Fibroblast of pulmonary artery (primary cell): ENCODE measurements at places on chromosomes 7 and 10.

DNA sequence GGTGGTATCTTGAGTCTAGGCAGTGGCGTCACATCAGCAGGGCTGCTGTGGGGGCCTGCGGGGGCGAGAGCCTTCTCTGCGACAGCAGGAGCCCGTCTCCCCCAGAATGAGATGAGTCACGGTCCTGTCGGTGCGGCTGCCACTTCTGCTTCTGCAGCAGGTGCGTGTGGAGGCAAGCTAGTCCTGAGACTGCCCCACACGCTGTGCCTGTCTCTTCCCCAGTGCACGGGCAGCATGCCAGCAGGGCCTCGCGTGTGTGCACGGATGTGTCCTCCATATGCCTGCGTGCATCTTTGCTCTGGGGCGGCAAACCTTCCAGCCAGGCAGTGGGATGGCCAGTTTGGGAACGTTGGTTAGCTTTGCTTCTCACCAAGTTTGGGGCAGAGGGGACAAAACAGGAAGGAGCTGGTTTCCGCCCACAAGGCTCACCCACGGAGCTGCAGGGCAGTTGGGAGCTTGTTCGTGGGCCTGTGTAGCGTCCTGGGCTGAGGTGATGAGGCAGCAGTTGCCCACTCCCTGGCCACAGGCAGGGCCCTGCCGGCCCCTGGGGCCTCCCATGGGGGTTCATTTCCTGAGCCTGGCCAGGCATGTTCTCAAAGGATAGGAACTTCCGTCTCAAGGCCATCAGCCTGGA, 60.8 kb upstream of the PPIF start:
- DNase-seq: peak; percentile 37

GRCh38 chr7:107318523-107319160, 149.8 kb downstream of the HBP1 start:
- peak; percentile 1 for DNase-seq

GRCh38 chr7:66110856-66111255, 3.8 kb upstream of the CRCP start:
- DNase-seq: peak; percentile 82

DNA sequence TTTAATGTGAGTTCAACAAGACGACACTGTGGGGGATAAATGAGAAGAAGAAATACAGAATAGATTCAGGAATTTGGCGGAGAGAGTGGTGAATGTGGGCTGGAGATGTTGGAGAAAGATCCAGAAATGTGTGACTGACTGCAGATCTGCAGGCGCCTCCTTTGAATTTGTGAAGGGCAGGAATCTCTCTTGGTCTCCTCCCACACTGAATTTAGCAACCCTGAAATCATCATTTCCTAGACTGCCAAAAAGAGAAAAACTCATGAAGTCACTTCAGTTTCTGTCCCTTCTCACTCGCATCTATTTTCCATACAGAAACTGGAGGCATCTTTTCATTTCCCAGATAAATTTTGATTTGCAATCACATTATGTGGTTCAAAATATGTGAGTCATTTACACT, 128.7 kb downstream of the GNAI1 start:
- DNase-seq: peak; percentile 62

- peak; percentile 56 for DNase-seq
Measured at GRCh38 chr10:3803295-3803926, 18.4 kb upstream of the KLF6 start.

DNA sequence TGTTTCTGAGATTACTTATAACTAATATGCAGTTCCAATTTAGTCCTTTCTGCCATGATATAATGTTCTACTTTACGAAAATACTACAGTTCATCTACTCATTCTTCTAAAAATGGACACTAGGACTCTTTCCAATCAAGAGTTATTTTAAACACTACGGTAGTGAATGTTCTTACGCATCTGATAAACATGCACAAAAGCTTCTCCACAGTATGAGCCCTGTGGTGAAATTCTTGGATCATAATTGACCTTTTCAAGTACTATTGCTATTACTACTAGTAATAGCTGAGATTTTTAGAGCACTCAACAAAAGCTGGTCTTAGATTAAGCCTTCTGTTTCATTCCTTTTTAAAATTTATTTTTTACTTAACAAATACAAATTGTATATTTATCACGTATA, 106.4 kb downstream of the CH25H start:
- DNase-seq: peak; percentile 50

DNA sequence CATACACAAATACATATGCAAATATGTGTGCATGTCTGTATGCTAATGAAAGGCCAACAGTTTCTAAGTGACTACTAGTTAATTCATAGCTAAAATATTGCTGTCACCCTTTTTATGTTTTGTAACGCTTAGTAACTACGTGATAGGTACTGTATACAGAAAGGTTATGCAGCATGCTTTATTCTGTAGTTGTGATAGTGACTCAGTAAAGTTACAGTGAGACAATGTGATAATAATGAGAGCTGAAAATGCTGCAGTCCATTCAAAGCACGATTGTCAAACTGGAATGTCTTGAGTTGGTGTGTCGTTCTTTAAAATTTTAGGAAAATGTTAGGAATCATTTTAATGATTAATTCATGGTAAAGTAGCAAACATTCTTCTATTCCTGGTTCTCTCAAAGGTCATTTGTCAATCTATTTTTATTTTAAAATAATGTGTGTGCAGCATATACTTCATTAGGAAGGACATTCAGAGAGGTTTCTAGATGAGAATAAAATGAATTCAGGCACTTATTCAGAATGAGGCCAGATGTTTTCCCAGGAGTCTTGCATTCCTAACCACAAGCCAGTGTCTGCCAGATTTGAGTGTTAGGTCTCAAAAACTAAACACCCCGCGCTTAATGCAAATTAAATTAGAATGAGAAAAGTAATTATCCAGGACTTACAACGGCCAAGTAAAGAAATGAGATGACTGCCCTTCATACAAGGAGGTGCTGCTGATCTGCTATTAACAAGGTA, 408.8 kb upstream of the FZD8 start:
- no peak for DNase-seq

GRCh38 chr10:67789769-67790168, 48.2 kb downstream of the DNAJC12 start:
- no peak for DNase-seq

DNA sequence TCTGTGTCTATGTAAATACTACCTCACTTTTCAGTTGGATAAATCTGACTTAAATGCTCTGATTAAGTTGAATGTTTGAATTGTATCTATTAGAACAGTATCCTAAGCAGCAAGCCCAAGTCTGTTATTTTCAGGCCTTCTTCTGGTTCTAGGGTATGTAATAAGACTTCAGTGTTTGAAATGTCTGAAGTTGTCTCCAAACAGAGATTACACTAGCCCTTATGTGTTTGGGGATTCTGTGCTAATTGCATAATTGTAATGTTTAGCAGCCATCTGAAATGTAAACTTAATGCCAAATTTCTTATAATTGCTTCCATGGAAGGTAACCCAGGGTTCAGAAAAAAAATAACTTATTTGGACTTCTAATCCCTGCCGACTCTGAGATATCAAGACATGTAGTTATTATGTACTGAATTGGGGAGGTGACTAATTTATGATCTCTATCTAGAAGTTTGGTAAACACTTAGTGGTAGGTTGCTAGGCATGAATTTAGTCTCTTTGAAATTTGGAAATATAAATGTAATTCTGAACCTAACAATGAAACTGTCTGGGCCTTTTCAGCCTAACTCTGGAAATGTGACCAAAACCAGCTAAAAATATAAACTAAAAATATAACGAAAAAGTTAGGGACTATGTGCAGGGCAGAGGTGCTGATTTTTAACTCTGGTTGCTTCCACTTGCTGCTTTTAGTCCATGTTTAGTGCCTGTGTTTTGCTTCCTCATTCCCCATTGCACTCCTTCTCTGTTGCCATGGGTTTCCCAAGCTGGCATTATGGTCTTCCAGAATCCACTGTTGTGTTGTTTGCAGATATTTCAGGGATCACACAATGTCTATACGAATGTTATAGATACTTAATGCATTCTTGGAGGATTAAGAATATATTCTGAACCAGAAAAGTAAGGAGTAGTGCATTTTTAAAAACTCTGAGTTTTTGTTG, 54.8 kb downstream of the MCU start:
- DNase-seq: peak; percentile 14

DNA sequence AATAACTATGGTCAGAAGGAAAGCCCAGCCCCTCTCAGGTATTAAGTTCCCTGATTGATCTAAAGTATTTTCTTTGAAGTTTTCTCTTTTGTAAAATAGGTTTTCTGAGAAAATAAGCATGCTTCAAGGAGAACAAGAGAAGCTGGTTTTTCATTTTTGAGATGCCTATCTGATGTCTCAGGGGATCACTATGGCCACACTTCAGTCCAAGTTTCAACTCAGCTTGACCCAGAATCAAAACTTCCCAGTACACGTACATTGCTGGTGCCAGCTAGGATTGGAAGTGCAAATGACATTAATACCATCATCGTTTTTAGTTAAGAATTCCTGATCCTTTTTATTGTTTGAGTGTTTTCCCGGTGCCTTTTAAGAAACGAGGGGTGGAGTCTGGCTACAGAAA, 7.2 kb downstream of the ITIH5 start:
- no peak for DNase-seq

GRCh38 chr10:66881814-66882213, 44.0 kb upstream of the LRRTM3 start:
- no peak for DNase-seq

- peak; percentile 52 for DNase-seq
Measured at GRCh38 chr7:98266840-98267239, 14.6 kb upstream of the BRI3 start.

DNA sequence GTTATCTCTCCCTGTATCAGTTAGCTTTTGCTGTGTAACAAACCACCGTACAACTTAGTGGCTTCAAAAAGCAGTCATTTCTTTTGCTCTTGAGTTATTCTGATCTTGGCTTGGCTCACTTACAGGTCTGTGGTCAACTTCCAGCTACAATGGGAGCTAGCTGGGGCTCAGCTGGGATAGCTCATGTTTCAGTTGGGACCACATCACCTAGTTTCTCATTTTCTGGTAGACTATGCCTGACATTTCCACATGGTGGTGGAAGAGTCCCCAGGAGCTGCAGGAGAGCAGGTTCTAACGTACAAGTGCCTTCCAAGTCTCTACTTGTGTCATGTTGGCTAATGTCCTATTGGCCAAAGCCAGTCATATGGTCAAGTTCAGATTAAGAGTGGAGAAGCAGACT, 25.8 kb upstream of the PIP4K2A start:
- DNase-seq: peak; percentile 14

GRCh38 chr7:68573271-68574005, 1024.8 kb upstream of the AUTS2 start:
- DNase-seq: no peak

DNA sequence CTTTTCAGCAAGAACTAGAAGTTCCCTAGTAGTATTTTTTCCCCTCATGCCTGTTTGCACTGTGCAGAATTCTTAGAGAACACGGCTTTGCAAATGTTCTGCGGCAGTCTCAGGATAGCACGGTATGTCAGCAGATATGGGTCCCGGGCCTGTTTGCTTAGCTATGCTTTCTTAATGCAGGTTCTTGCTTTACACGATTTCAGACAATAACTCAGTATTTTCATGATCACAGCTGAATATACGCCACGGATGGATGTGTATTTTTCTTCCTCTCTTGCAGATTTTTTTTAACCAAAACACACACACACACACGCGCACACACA, 137.3 kb downstream of the HECW1 start:
- DNase-seq: no peak

DNA sequence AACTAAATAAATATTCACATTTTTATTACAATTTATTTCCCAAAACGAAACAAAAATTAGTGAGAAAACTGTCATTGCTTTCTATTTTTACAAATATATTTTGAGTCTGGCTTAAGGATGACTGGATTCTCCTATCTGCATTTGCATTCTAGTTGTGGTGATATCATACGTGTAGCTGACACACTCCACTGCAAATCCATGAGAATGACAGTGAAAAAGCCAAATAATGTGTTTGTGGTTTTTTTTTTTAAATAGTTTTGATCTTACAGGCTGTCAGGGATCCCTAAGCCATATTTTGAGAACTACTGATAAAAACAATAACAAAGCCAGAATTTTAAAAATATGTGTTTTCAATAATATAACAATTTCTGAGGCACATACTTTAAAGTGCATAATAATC, 5.8 kb upstream of the STAMBPL1 start:
- no peak for DNase-seq

DNA sequence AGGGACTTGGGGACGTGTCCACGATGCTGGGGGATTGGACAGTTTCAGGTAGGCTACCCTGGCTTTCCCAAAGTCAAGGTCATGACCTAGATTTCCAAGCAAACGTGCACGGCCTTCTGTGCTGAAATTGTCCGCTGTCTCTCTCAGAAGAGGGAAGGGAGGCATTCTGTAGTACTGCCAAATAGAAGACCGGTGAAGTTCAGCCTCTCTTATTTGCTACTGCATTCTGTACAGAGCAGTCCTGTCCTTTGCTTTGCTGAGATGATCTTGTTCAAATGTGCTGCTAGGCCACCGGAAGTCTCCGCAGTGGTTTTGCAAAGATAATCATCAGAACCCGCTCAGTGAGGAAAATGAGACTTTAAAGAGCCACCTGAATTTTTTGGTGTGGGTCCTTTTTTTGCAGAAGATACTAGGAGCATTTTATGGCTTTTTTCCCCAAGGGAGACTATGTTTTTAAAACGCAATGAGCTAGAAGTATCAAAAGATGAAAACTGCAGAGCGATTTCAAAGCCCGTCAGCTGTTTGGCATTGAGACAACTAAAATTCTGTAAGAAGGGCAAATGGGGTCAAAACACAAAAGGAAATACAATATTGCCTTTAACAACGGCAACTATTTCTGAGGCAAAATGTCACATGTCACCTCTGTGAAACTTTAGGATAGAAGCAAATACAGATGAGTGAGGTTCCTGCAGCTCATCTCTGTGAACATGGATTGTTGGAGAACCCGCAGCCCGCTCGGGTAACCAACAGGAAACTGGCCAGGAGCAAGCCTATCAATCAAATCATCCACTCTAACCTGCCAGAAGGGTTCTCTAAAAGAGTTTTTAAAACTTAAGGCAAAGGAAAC, 1.3 kb upstream of the NMT2 start:
- no peak for DNase-seq

GRCh38 chr10:109928475-109928891, 5.2 kb upstream of the XPNPEP1 start:
- DNase-seq: no peak

- DNase-seq: peak; percentile 16
Measured at GRCh38 chr7:2060701-2061100, 172.0 kb downstream of the MAD1L1 start.

DNA sequence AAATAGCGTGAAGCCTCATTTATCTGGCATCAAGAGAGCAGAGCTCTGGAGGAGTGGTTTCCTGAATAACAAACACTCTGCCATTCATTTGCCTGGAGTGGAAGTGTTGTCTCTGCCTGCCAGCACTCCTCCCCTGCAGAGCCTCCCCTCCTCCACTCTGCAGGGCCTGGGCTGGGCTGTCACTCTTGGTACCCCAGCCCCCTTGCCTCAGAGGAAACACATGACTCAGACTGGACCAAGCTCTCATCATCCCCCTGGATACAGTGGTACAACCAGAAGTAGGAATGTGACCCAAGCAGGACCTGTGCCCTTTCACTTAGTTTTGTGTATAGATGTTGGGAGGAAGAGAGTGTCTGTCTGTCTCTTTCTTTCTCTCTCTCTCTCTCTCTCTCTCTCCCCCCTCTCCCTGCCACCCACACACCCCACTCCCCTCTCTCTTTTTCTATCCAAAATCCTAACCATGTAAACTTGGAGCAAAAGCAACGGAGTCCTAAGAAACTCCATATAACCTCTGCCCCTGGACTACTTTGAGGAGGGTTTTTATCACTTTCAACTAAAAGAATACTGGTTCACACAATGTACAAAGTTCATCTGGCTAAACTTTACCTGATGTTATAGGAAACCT, 43.9 kb downstream of the DOCK4 start:
- DNase-seq: peak; percentile 92

GRCh38 chr7:105196473-105196872, 182.5 kb downstream of the KMT2E start:
- DNase-seq: no peak

GRCh38 chr7:24781106-24781505, 23.8 kb upstream of the GSDME start:
- DNase-seq: no peak

- DNase-seq: no peak
Measured at GRCh38 chr7:106858618-106859532, 6.2 kb upstream of the PIK3CG start.
